Uterus (tissue), 4 donors: ENCODE measurements at places on chromosomes 2 and 18. TPM values are rescaled to one million over a fixed set of nuclear protein-coding genes. Genes with fewer than 3 reads are reported as not detected.

- no peak for DNase-seq
Observed at GRCh38 chr2:224711859-224712665, 4.1 kb downstream of the CCDC195 start.

C2orf15 gene
- 1.6 TPM for total RNA-seq

TEKT4 gene
- 0.55 TPM for total RNA-seq

MSH2 gene
- total RNA-seq, result 13.5 TPM

DSG2 gene
- total RNA-seq, result 3.5 TPM

GRCh38 chr2:8819194-8819593 lies 18.2 kb downstream of the KIDINS220 start:
- no peak for DNase-seq

GRCh38 chr2:236803621-236804020 lies 234.0 kb downstream of the ACKR3 start:
- no peak for DNase-seq

ARHGAP15 gene
- 8.9 TPM for total RNA-seq

LIMS4 gene
- 5.6 TPM for total RNA-seq

DNA sequence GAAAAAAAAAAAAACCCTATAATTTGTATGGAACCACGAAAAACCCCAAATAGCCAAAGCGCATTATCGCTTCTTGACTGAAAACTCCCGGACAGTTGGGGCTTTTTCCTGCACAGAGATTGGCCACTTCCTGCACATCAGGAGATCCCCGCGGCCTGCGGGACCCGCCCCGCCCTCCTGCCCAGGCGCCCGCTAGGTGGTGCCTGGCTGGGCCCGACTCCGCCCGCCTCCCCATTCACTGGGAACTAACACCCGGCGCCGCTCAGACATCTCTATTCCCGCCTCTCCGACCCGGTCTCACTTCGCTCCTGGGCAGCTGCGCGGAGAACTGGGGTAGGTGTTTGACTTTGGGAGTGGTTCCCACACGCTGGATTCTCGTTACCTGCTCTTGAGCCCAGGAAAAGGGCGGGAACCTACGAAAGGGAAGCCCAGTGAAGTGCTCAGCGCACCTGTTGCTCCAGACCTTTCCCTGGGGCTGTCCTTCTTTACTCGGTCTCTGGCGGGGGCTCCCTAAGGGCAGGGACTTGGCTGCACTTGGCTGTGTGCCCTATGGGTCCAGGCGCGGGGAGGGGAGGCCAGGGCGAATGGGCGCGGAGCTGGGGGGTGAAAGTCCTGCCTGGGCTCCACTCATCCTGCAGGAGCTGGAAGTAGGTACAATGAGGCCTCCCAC lies at the start of gene HMSD:
TSS of gene HMSD (plus strand) at position 234 of the 670 bp plus-strand sequence. CDS start 4,155 bp downstream, outside the sequence.
- no peak for DNase-seq

GRCh38 chr18:24018299-24018886 lies 3.8 kb downstream of the TTC39C start:
- no peak for DNase-seq

DNA sequence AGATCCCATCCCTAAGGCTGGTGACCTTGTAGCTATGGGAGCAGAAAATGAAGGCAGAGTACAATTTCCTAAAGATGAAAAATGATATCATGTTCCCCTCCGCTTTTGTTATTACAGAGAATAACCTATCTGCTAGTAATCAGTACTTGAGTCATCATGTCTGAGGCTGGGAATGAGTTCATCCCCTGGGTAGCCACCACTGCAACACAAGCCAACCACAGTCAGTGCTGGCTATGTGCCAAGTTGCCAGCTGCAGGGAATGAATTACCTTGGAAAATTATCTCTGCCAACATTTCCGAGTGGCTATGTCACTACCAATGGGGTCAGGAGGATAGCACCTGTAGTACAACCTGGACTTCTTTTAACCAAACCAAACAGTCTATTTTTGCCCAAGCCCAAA lies 1094.7 kb upstream of the DDX18 start:
- DNase-seq, result no peak
